ENCODE measurements at places on chromosomes 6 and 20. TPM values are rescaled to one million over a fixed set of nuclear protein-coding genes. Genes with fewer than 3 reads are reported as not detected.

DNA sequence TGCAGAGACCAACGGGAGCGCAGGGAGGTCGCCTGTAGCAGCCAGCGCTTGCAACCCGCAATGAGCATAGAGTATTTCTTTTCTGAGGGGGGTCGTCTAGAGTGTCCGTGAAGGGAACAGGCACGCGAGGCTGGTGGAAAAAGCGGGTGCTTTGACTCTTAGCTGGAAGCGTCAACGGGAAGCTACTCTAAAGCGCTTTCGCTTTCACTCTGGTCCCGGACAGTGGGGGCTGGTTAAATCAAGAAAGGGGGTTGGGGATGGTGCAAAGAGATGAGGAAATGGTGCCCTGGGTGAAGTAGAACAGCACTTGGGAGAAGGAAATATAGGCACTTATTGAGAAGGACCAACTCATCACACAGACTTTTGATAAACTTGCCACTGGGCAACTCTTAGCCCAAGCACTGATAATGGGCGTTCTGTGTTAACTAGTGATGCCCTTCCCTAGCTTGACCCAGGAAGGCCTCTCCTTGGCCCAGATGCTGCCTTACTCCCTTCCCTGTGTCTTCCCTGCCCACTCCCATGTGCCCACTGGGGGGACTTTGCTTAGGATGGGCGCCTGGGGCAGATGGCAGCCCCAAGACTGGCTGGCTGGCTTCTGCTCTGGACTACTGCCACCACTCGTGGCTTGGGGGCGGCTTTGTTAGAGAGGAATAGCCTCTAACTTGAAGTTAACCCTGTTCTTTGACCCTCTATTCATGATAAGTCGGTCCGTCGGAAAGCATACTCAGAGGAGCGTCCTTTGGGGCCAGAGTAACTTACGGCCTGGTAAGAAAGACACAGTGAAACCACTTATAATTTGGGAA lies 585 bp downstream of the PSMB9 start:
- ATAC-seq = peak; percentile 22

Gene SIRPG
- total RNA-seq = 32.0 TPM

DNA sequence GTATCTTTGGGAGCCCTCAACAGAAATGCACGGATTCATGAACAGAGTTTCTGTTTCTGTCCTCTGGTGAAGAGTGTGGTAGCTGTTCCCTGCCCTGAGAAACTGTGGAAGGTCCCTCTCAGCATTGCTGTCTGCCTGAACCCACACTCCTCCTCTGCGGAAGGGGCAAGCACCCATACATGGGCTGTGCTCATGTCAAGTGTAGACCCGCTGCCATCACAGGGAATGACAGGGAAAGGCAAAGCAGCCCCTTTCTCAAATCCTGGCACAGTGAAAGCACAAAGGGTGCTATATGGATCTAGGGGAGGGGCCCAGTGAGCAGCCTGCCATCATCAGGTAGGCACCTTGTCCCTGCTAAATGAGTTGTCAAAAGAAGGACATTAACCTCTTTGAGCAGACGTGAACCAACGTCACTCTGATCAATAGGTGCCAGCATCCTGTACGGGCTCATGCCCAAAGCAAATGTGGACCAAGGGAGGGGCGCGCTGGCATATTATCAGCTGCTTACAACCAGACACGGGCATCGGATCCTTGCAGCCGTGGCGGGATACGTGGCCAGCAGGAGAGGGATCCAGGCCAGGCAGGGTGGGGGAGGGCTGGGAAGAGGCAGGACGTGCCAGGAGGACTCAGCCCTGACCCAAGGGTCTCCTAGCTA lies 231.2 kb upstream of the PMEPA1 start:
- no peak for ATAC-seq

GRCh38 chr20:53163486-53163885 lies 191.3 kb downstream of the TSHZ2 start:
- peak; percentile 96 for ATAC-seq
